ENCODE measurements at places on chromosomes 4 and X.

DNA sequence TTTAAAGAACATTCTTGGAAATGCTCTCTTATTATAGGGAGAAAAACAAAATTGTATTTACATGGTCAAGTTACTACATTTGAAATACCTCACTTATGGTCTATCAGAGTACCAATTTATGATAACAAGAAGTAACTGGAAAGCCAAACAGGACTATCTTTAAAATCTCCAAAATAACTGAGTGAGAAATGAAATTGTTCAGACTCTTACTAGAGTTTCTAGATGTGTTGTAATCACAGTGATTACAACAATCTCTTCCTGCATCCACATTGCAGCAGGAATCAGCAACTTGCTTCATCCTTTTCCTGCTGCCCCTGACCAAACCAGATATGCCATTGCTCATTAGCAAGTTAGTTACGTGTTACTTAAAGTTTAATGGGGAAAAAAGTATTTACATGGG lies 245.2 kb upstream of the SMIM31 start:
- no peak for DNase-seq

DNA sequence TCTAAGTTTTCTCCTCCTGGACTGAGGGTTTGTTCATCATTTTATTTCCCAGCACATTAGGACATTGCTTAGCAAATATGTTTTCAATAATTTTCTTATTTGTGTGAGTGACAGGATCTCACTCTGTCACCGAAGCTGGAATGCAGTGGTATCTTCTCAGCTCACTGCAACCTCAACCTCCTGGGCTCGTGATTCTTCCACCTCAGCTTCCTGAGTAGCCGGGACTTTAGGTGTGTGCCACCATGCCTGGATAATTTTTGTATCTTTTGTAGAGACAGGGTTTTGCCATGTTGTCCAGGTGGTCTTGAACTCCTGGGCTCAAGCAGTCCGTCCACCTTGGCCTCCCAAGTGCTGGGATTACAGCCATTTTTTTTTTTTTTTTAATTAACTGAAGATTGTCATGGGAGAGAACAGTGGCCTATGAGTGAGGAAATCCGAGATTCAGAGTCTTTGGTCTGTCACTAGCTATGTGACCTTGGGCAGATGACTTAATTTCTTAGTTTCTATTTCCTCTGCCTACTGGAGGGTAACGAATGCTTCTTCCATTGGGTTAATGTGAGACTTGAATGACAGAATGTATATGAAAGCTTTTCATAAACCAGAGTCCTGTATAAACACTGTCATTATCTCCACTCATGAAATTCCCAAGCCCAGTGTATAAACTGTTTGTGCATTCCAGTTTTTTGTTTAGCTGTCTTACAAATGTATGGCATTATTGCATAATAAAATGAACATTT lies 23.9 kb downstream of the MOB1B start:
- DNase-seq: no peak

DNA sequence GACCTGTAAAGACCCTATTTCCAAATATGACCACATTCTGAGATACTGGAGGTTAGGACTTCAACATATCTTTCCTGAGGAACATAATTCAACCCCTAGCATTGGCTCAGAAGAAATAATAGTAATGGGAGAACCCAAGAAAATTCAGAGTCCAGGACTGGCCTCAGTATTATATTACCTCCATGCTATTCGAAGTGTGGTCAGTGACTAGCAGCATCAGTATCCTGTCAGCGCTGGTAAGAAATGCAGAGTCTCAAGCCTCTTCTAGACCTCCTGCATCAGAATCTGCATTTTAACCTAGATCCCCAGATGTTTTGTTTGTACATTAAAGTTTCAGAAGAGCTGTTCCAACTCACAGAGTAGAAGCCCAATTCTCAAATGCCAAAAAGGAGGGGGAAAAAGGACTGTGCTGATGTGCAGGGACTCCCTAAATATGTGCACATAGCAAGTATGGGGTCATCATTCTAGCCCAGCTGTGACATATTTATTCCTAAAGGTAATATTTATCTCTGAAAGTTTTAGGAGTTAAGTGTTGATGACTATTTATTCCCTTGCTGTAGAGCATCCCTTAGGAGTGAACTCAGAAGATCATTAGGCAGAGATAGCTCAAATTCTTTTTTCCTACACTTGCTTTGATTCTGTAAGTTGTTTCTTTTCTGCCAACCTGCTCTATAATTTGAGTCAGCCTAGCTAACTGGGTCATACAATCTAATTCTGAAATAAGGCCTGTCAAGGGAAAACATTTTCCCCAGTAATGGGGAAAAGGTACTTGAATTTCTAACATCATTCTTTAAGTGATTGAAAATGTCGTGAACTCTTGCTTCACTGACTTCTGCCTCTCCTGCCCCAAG lies 361.9 kb downstream of the ARHGAP24 start:
- DNase-seq: no peak

DNA sequence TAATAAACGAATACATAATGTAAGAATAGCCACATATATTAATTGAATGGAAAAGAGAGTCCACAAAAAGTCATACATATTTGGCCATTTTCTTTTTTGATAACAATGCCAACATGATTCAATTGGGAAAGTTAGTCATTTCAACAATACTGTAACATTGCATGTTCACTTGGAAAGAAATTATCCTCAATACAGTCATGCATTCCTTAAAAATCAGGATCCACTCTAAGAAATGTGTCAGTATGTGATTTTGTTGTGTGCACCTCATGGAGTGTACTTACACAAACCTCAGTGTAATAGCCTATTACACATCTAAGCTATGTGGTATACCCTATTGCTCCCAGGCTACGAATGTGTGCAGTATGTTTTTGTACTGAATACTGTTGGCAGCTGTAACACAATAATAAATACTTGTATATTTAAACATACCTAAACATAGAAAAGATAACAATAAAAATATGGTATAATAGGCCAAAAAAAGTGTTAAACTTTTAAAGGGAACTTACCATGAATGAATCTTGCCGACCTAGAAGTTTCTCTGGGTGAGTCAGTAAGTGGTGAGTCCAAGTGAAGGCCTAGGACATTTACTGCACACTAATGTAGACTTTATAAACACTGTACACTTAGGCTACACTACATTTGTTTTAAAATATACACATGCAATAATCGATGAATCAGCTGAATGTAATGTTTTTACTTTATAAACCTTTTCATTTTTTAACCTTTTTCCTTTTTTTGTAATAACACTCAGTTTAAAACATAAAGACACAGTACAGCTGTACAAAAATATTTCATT lies 806.8 kb downstream of the PCDH18 start:
- no peak for DNase-seq

- DNase-seq: no peak
Observed at GRCh38 chr4:19472666-19473065, 779.0 kb upstream of the SLIT2 start.

DNA sequence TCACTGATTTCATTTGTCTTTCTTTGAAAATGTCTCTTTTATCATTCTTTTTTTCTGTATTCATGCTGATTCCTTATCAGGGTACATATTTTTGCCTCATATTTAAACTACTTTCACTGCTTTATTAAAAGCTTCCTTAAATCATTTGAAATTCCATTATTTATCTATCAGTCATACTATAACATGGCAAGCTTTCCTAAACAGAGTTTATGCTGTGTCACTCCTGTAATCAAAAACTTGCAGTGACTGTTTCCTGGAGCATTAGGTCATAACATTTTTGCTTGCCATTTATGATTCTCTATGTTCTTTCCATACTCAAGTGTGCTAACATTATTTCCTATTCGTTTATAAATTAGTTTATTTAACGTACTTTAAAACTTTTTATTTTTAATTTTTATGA lies 203.7 kb downstream of the BMPR1B start:
- DNase-seq: no peak

DNA sequence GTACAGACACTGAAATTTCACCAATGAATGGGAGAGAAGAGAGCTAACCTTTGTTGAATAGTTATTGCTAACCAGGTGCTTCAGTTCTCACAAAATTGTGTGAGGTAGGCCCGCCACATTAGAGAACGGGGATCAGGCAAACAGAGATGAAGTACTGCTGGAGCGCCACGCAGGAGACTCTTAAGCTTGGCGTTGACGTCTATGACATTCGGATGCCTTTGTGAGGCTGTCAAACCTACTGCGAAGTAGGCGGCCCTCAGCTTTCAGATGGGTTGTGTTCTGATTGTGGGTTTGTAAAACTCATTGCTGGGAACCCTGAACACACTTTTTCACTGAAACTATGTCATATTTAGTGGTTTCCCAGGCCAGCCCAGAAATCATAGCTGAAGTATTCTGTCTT lies 173.6 kb downstream of the CBR4 start:
- DNase-seq: no peak

- DNase-seq: peak; percentile 66
Observed at GRCh38 chrX:135973548-135974278, at the start of gene MMGT1. Gene MMGT1 (minus strand): TSS chrX:135973988. CDS start chrX:135973675, 313 bp downstream.

- no peak for DNase-seq
Observed at GRCh38 chr4:56613101-56613862, 67.8 kb downstream of the HOPX start.

GRCh38 chr4:58940167-58940566 lies 1830.0 kb upstream of the IGFBP7 start:
- no peak for DNase-seq

GRCh38 chrX:66162331-66162822 lies 1.7 kb upstream of the HEPH start:
- DNase-seq: no peak

DNA sequence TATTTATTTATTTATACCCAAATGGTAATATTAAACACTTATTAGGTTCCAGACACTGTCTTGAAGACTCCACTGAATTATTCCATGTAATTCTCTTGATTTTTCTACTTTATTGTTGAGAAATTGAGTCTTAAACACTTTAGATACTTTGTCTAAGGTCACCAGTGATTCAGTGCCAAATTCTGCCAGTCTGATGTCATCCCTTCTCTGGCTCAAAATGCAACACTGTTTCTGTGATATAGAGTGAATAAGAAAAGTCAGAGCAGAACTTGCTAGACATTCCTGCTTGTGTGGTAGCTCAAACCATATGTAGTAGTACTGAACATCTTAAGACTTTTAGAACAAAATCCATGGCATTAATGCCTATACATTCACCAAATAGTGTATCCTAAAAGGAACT lies 164.3 kb downstream of the GABRB1 start:
- DNase-seq: no peak

- no peak for DNase-seq
Observed at GRCh38 chr4:88097781-88098180, 60.7 kb downstream of the ABCG2 start.

- DNase-seq: no peak
Observed at GRCh38 chrX:149570668-149571067, 16.6 kb downstream of the MAGEA9B start.

- DNase-seq: peak; percentile 97
Observed at GRCh38 chr4:186651624-186652023, 72.0 kb downstream of the FAT1 start.

DNA sequence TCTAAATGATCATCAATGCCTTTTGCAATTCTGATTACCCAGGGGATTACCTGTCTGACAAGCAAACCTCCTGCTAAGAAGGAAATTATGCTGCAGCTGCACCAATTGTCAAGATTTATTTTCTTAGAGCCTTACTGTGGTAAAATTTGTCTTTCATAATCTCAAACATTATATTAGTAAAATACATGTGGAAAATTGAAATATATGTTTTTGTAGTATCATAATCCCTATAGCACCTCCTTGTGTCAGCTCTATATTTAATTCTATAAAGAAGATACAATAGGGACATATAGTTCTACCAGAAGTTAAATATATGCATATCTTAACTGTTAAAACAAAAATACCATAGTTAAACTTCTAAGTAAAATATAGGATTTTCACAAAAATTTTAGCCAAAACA lies 655.6 kb upstream of the PCDH10 start:
- DNase-seq: no peak

GRCh38 chrX:117701050-117701449 lies 415.6 kb downstream of the KLHL13 start:
- no peak for DNase-seq

- no peak for DNase-seq
Observed at GRCh38 chrX:5681159-5681558, 547.5 kb downstream of the NLGN4X start.

DNA sequence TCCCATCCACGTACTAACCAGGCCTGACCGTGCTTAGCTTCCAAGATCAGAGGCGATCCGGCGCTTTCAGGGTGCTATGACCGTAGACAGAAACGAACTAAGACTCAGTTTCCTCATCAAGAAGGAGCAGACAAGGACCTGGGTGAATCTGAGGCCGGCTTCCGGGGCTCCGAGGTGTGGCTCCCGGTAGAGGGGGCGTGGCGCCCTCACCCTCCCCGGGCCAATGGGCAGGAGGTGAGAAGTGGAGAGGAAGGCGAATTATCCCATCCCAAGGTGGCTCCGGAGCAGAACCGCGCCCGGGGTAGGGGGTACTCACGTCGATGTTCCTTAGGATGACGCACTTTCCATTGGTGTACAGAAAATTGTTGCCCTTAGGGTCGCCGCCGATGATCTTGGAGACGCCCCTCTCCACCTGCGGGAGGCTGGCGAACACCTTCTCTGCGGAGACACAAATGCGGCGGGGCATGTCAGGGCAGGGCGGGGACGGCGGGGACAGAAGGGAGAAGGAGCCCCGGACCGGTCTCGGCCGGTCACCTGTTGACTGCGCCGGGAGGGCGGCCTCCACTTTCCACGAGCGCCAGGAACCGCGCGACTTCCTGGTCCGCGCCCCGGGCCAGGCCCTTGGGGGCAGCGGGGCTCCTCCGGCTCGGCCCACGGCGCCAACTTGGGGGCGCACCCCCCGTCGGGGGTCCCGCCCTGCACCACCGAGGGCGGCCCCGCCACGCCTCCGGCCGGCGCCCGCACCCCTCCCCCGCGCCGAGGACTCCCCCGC lies 616 bp downstream of the WDR1 start:
- DNase-seq: peak; percentile 3

GRCh38 chr4:151675411-151675971 lies 85.3 kb downstream of the GATB start:
- no peak for DNase-seq

- DNase-seq: no peak
Observed at GRCh38 chr4:138138774-138139173, 103.4 kb downstream of the SLC7A11 start.

DNA sequence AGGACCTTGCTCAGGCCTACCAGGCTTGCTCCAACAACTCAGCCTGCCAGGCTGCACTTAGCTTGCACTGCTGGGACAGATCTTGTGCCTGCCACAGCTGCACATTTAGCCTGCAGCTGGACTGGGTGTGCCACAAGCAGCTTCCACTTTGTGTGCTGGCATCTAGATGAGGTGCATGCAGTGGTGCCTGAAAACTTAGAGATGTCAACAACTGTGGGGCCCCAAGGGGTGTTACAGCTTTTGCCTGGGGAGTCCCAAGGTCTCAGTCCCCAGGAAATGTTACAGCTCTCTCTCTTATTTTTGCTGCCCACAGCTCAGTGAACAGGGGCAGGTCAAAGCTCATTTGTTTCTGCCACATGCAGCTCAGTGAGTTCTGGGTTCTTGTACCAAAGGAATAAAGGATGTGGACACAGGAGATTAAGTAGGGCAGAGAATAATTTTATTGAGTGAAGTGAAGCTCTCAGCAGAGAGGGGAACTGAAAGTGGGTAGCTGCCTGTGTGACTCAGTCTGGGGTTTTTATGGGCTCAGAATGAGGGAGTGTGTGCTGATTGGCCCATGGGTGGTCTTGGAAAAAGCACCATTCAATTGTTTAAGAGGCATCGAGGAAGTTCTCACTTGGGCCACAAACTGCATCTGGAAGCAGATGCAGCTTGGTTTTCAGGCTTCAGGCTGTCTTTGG lies 828.3 kb downstream of the TECRL start:
- DNase-seq: no peak

GRCh38 chrX:97850911-97851310 lies 967.2 kb downstream of the RPA4 start:
- no peak for DNase-seq

- DNase-seq: no peak
Observed at GRCh38 chr4:142231787-142232186, 595.4 kb downstream of the IL15 start.

GRCh38 chrX:73126240-73126639 lies 46.9 kb upstream of the PABPC1L2A start:
- DNase-seq: no peak

Measured in SHP77 (cell line).